Large intestine (tissue), 12 donors: ENCODE measurements at places on chromosomes 12 and 14. TPM values are rescaled to one million over a fixed set of nuclear protein-coding genes. Genes with fewer than 3 reads are reported as not detected.
A peak's percentile ranks its signal among the peaks of the same experiment; 100 is the strongest.

DNA sequence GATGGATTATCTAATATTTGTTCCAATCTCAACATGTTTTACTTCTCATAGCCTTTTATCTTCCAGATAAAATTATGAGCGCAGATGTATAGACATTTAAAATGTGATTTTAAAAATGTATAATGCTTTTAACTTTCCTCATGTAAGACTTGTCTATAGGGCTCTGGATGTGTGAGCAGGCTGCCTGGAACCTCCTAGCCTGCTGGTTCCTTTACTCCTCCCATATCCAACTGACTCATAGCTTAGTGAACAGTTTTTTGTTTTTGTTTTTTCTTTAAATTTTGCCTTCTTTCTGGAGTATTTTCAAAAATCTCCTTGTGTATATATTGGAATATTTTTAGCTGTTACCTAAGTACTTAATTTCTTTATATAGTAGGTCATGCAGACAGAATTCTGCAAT lies 115.4 kb downstream of the PDE3A start:
- no peak for DNase-seq

DNA sequence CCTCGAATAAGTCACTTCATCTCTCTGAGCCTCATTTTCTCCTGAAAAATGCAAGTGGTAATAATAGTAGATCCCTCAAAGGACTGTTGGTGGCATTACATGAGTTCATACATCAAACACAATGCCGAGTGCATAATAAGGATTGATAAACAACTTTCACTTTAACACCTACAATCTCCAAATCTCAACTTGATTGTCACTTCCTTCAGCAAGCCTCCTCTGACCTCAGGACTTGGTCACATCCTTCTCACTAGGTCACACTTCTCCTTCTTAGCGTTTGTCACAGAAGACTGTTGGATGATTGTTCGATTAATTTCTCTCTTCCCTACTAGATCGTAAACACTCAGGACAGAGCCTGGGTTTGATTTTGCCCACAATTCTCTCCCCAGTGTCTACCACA lies 7.9 kb upstream of the PRKAB1 start:
- DNase-seq: no peak

- no peak for DNase-seq
Observed at GRCh38 chr14:92263681-92264080, 59.3 kb upstream of the SLC24A4 start.

GRCh38 chr14:73142216-73142615 lies 5.9 kb downstream of the PSEN1 start:
- DNase-seq: no peak

- DNase-seq: no peak
Observed at GRCh38 chr12:69435644-69436043, 34.5 kb upstream of the FRS2 start.

DNA sequence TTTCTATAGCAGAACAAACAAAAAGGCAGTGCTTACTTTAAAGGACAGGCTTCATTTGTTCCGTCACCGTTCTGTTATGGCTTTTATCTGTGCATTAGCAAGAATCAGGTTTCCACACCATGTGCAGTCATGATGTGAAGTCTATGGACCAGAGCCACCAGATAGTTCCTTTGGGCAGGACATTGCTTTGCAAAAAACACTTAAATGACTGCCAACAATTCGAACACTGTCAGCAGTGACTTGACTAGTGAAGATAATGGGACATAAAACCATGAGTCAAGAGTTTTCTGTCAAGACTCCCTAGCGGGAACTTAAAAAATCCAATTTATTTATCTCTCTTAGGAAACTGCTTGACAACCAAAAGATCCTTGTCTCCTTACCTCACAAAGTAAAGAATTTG lies 80.3 kb downstream of the NKX2-1 start:
- DNase-seq: no peak

- DNase-seq: no peak
Observed at GRCh38 chr14:100653409-100653808, 66.2 kb upstream of the BEGAIN start.

- no peak for DNase-seq
Observed at GRCh38 chr12:24404086-24404815, 454.8 kb upstream of the SOX5 start.

GRCh38 chr12:16675438-16675837 lies 69.5 kb upstream of the LMO3 start:
- no peak for DNase-seq

DNA sequence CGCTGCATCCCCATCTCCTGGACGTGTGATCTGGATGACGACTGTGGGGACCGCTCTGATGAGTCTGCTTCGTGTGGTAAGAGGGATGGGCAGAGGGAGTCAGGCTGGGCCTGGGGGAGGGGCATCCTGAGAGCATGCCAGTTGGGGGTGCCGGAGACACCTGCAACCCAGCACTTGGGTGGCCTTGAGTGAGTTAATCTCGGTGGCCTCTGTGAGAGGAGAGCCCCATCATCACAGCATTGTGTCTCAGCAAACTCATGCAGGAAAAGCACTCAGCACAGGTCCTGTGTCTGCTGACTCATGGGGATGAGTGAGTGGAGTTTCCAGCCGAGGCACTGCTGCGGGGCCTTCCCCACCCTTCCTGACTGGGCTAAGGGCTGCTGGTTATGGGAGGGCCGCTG lies 19.6 kb upstream of the LRP1-AS start:
- DNase-seq: no peak

DNA sequence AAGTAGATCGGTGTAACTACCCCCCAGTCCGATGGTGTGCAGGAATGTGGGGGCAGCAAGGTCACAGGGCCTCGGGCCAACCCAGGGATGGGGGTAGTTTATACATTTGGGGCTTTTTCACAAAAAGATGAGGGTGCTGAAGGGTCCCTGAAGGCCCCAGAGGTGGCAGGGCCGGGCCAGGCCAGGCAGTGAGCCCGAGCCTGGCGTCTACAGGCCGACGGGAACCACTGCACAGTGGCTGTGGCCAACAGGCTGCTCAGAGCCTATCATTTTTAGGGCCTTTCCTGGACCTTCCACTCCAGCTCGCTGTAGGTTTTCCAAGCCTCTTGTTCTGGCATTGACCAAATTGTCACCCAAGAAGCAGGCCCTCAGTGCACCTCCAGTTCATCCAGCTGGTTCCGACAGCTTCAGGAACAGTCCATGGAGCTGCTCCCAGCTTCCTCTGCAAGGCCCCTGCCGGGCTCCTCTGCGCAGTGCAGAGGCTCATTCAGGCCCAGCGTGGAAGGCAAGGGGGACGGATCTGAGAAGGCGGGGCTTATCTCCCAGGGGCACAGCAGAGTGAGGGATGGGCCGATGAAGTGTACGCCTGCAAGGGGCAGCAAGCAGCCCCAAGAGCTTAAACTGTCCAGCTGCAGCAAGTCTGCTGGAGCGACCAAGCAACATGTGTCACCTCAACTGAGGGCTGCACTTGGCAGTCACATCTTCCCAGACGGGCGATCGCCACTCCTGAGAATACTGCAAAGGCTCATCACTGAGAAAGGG lies 13.9 kb downstream of the CDCA4 start:
- no peak for DNase-seq

- peak; percentile 35 for DNase-seq
Observed at GRCh38 chr14:22432348-22432976, 156.6 kb downstream of the DAD1 start.

GRCh38 chr12:108861878-108862587 lies 4.7 kb upstream of the SSH1 start:
- no peak for DNase-seq

DNA sequence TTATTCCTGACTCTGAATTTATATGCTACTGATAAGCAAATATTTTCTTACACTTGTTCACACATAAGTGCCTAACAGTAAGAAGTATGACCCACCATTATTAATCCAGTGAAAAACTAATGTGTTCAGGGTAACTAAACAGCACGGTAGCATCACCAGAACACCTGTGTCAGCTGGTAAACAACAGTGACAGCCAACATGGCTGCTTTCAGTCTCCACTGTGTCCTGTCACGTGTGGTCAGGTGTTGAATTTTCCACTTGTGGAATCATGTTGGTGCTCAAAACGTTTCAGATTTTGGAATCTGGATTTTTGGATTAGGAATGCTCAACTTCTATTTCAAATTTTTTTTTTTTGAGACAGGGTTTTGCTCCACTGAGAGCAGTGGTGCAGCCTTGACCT lies 14.3 kb upstream of the ATP23 start:
- DNase-seq: no peak

GRCh38 chr14:58744801-58745394 lies 107.1 kb downstream of the DACT1 start:
- no peak for DNase-seq

GRCh38 chr12:49953151-49953550 lies 2.6 kb downstream of the AQP2 start:
- no peak for DNase-seq

GRCh38 chr14:22613106-22613695 lies 15.1 kb downstream of the ABHD4 start:
- DNase-seq: no peak

- peak; percentile 51 for DNase-seq
Observed at GRCh38 chr12:98224584-98225221, 290.7 kb upstream of the TMPO start.

GRCh38 chr14:20732979-20733635 lies 12.6 kb upstream of the EDDM3A start:
- DNase-seq: no peak

GRCh38 chr12:2495417-2496112 lies 299.2 kb upstream of the FKBP4 start:
- DNase-seq: no peak

- no peak for DNase-seq
Observed at GRCh38 chr12:82919388-82920054, 232.8 kb downstream of the TMTC2 start.

GRCh38 chr12:68240079-68240478 lies 13.3 kb downstream of the IL22 start:
- peak; percentile 62 for DNase-seq

DNA sequence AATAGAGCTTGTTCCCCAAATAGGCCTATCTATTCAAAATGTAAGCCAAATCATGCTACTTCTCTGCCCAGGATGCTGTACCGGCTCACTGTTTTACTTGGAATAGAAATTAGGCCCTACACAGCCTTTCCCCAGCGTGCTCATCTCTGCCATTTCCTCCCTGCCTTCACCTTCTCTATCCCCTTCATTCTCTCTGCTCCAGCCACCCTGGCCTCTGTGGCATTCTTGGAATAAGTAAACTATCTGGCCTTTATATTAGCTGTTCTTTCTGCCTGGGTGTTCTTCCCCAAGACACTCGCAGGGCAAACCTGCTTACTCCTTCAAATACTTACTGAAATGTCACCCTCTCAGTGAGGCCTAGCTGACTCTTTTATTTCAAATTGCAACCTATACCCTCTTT lies 30.9 kb upstream of the DYRK2 start:
- no peak for DNase-seq

GRCh38 chr12:80777587-80777986 lies 60.9 kb downstream of the MYF5 start:
- no peak for DNase-seq

DNA sequence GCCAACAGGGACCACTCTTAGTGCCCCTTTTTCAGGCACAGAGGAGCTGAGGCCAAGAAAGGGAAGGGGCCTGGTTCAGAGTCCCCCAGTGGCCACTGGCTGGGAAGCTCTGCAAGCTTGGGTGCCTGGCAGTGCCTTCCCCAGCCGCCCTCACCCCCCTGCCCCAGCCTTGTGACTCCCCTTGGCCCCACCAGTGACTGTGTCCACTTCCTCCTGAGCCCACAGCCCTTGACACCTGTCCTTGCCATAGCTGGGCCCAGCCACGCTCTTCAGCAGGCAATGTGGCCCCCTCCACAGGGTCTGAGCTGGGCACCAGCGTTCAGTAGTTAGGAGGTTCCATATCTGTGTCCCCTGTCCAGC lies 19.0 kb upstream of the C14orf180 start:
- no peak for DNase-seq

DNA sequence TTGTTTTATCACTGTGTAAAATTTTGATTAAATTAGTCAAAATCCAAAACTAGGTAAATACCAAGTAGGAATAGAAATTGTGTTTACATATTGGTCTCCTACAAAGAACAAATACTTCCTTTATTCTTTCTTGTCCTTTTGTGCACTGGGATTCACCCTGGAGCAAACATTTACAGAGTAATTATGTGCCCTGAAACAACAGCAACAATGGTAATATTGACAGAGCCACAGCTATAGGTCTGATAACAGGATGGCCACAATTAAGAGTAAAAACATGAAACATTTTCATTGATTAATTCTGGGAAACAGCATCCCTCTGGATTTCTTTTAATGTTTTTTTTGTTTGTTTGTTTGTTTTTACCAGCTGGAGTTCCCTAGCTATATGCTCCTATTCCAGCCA lies 61.2 kb downstream of the SLC38A6 start:
- DNase-seq: no peak

GRCh38 chr14:90699016-90699415 lies 117.2 kb downstream of the TTC7B start:
- no peak for DNase-seq

DNA sequence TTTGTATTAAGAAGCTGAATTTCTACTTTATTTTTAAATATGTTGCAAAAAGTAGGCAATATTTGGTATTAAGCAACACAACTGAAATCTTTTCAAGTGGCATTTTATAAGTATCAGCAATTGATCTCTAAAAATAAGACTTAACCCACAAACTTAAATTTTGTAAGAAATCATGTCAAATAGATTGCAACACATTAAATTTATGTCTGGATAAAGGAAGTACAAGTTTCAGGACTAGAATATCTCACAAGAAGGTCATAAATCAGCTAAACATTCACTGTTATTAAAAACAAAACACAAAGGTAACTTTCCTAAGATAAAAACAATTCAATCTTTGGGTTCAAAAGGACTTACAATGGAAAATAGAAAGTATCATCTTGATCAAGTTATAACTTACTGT lies 32.8 kb downstream of the CPNE8 start:
- DNase-seq: no peak

- peak; percentile 82 for DNase-seq
Observed at GRCh38 chr12:120534203-120534702, at the start of gene RNF10. TSS of gene RNF10 (plus strand) at chr12:120534356. CDS start at chr12:120534812, 456 bp downstream.

DNA sequence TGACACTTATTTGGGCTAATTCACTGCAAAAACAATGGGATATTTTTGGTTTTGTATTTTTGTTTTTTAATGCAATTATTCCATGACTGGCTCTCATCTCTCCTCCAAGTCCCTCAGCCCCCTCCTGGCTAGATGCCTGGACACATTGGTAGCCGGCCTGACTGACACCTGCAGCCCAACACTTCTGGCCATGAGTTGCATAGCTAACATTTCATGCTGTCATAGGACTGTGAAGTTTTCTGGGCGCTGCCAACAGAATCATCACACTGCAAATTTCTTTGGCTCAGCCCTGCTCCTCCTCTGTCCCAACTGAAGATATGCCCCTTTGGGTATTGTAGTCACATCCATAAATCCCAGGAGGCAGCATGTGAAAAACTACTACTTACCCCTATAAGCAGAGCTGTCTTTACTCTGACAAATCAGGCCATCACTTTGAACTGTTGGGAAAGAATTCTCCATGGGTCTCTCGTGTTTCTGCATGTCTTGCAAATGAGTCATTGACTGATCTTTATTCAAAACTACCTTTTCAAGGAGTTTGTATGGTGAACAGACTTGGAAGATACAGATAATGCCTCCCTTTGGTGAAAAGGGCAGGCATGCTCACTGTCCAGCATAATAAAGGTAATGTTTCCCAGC lies 126.7 kb upstream of the LGR5 start:
- peak; percentile 7 for DNase-seq

GRCh38 chr12:102522768-102523167 lies 42.4 kb upstream of the IGF1 start:
- no peak for DNase-seq

The FBLN5 gene
- polyA plus RNA-seq: 63.2 TPM

The CKB gene
- polyA plus RNA-seq: 326 TPM

The OTUB2 gene
- polyA plus RNA-seq: 0.93 TPM

The NPFF gene
- polyA plus RNA-seq: not detected

The KCNK10 gene
- polyA plus RNA-seq: 4.5 TPM

The KRT85 gene
- polyA plus RNA-seq: 0.03 TPM

The SLC5A8 gene
- polyA plus RNA-seq: 0.22 TPM

The TCL1B gene
- 0.03 TPM for polyA plus RNA-seq

The SMCO2 gene
- 0.25 TPM for polyA plus RNA-seq

The GPR84 gene
- polyA plus RNA-seq: 0.16 TPM

The CPSF6 gene
- 57.9 TPM for polyA plus RNA-seq

The KLRD1 gene
- 2.6 TPM for polyA plus RNA-seq

The SPX gene
- polyA plus RNA-seq: 3.5 TPM
